ENCODE measurements at places on chromosomes 6 and 20. TPM values are rescaled to one million over a fixed set of nuclear protein-coding genes. Genes with fewer than 3 reads are reported as not detected.
A peak's percentile ranks its signal among the peaks of the same experiment; 100 is the strongest.

GRCh38 chr6:45576648-45577624 is 199.2 kb upstream of the SUPT3H start:
- DNase-seq, result peak; percentile 27

- DNase-seq, result no peak
These were observed 10.1 kb upstream of the BTBD3 start for GRCh38 chr20:11907621-11908020.

SLC32A1 gene
- total RNA-seq, result not detected

DNA sequence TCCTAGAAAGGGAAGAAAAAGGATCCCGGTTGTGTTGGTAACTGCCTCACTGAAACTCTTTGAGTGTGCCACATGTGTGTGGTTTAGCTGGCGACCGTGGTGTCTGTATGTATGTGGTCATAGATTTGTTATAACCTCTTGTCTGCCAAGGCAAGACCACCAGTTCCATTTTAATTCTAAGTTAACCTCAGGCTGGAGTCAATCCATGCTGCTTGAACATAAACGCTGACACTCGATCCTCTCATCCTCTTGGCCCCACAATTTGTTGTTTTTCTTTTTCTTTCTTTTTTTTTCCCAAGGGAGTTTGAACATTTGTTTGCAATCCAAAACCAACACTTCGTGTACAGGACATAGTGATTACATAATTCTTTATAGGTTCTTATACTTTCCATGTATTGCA is 318.9 kb upstream of the JAG1 start:
- no peak for DNase-seq

DNA sequence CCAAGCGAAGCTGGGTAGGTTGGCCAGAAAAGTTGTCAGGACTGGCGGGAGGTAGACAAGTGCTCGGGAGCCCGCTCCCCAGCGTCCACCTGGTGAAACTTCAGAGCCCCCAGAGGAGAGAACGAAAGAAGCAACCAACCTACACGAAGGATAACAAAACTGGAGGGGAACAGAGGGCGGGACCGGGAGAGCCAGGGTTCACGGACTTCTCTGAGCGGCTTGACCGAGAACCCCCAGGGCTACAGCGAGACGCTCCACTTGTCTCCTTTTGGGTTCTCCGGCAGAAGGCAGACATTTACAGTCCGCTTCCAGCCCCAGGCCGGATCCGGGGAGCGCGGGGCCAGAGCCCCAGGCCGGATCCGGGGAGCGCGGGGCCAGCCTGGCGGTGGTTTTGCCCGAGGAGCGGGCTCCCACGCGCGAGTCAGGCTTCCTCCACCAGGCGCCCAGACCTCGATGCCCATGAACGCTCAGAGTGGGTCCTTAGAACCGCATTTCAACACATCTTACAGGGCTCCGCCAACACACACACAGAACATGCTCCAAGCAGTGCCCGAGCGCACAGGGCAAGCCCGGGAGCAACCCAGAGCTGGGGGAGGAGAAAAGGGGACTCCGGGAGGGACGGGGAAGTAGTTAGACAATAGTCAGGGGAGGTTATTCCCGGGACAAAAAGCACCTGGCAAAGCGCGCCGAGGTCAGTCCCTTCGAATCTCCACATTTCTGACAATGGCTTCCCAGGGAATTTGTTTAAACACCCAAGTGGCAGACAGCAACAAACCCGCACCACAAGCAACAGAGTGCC is 1.1 kb downstream of the PTPRK start:
- peak; percentile 56 for DNase-seq

GRCh38 chr20:39190666-39191570 is 228.8 kb downstream of the DHX35 start:
- peak; percentile 18 for DNase-seq

Data from breast epithelium (tissue), 4 donors.